Heart left ventricle (tissue), 16 donors: ENCODE measurements at places on chromosomes 6 and 20. TPM values are rescaled to one million over a fixed set of nuclear protein-coding genes. Genes with fewer than 3 reads are reported as not detected.

GRCh38 chr20:24503352-24503931 lies 34.0 kb downstream of the SYNDIG1 start:
- H3K36me3 ChIP-seq = no peaks in the 10 kb centered on the region
- H3K4me3 ChIP-seq = no peak overlapping the region
- peak overlapping the region; percentile 97 for H3K27ac ChIP-seq
- H3K27me3 ChIP-seq = no peaks in the 10 kb centered on the region
- peaks cover 29% of the 10 kb centered on the region for H3K4me1 ChIP-seq
- DNase-seq = peak; percentile 69

The MCM9 gene
- 8.5 TPM for total RNA-seq

DNA sequence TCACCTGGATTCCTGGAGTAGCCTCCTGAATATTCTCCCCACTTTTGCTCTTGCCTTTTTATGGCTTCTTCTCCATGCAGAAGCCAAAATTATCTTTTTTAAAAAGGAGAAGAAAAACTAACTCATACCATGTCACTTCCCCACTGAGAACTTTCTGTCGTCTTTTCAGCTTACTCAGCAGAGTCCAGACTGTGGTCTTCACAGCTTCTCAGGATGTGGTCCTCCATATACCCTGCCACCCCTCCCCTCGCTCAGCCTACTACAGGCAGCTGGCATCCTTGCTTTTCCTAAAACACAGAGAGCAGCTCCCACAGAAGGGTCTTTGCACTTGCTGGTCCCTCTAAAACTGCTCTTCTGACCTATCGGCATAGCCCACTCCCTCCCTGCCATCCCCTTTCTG lies 89.4 kb upstream of the ISM1 start:
- H3K27ac ChIP-seq = no peak overlapping the region
- H3K36me3 ChIP-seq = peaks cover 6% of the 10 kb centered on the region
- H3K27me3 ChIP-seq = no peaks in the 10 kb centered on the region
- no peak for DNase-seq
- no peaks in the 10 kb centered on the region for H3K4me1 ChIP-seq

- no peak for DNase-seq
- no peaks in the 10 kb centered on the region for H3K4me1 ChIP-seq
- no peaks in the 10 kb centered on the region for H3K36me3 ChIP-seq
- H3K4me3 ChIP-seq = no peak overlapping the region
Measured at GRCh38 chr6:134065706-134066105, 13.3 kb upstream of the SLC2A12 start.

DNA sequence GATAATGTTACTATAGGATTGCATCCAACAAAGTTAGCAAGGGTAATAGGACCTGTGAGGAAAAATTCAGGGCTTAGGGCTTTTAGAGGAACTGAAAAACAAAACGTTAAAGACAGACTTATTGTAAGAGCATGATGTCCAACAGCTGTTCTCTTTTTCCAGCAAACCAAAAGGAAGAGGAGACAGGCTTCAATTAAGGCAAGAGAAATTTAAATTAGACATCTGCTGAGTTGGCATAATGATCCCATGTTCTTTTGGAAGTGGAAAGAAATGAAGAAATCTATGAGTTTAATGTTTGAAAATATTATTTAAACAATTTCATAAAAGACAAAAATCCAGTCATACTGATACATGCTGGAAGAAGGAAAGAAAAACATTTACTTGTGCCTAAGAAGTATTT lies 95.7 kb upstream of the HMGCLL1 start:
- no peaks in the 10 kb centered on the region for H3K4me1 ChIP-seq
- H3K4me3 ChIP-seq = no peak overlapping the region
- no peak for DNase-seq

The COL21A1 gene
- 49.1 TPM for total RNA-seq

DNA sequence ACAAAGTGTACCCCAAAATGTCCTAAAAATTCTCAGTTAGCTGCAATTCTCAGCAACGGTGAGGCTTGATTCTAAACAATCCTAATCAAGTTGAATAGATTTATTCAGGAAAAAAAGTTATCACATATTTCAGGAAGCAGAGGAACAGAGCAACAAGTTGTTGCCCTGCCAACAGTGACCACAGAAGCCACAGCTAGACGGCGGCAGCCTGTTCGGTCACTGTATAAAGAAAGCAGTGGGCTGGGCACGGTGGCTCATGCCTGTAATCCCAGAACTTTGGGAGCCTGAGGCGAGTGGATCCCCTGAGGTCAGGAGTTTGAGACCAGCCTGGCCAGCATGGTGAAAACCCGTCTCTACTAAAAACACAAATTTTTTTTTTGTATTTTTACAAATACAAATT lies 171.2 kb upstream of the BMP5 start:
- H3K4me3 ChIP-seq = no peak overlapping the region
- no peaks in the 10 kb centered on the region for H3K36me3 ChIP-seq
- H3K27me3 ChIP-seq = no peaks in the 10 kb centered on the region
- H3K27ac ChIP-seq = no peak overlapping the region
- no peaks in the 10 kb centered on the region for H3K4me1 ChIP-seq
- DNase-seq = peak; percentile 29

The TUBB2B gene
- 1.1 TPM for total RNA-seq

DNA sequence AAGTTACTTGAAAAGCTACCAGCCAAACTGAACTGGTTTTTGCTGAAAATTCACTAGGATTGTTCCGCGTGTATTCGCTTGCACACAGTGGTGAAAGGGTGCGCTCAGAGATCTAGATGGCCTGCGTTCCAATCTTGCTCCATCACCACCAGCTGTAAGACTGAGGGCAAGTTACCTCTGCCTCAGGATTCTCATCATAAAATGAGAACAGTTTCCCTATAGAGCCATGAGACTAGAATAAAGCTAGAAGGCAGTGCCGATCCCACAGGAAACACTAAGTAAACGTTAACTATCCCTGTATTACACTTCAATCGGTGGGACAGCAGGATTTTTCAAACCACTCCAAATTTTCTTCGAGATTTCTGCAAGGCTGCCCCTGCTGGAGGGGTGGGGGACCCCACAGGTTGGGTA lies 838 bp downstream of the AHCY start:
- H3K4me3 ChIP-seq = peak overlapping the region; percentile 81
- peaks cover 7% of the 10 kb centered on the region for H3K4me1 ChIP-seq
- DNase-seq = no peak

DNA sequence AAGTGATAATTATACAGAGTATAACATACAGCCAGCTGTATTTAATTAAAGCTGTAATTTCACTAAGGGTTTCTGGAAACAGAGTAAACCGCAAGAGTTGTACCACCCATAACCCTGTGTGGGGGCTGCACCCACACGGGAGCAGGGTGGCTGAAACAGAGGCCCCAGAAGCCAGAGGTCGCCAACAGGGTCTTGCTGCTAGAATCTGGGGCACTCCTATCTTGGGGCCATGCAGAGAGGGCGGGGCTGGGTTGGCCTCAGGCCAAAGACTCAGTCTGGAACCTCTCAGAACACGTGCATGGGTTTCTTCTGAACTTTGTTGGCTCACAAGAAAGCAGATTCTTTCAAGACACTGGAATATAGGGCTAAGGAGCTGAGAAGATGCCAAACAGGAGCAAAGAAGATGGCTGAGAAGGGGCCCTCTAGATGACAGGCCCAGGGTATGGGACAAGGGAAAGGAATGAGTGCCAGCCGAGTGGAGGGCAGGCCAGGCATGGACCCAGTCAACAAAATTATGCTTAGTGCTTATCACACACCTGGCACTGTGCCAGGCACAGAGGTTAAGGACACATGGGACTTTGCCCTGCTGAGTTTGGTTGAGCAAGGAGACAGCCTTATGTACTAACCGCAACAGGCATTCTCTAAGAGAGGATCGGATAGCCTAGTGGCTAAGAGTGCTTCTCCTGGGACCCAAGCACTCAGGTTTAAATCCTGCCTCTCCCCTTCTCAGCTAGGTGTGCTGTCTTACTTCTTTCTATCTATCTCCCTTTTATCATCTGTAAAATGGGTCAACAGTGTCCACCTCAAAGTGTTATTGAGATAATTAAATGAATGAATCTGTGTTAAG lies 96.6 kb upstream of the FOXP4 start:
- no peak overlapping the region for H3K4me3 ChIP-seq
- no peak overlapping the region for H3K27ac ChIP-seq
- H3K4me1 ChIP-seq = peaks cover 33% of the 10 kb centered on the region
- H3K36me3 ChIP-seq = no peaks in the 10 kb centered on the region

- no peak overlapping the region for H3K4me3 ChIP-seq
- H3K36me3 ChIP-seq = no peaks in the 10 kb centered on the region
- DNase-seq = no peak
- H3K27ac ChIP-seq = no peak overlapping the region
- no peaks in the 10 kb centered on the region for H3K27me3 ChIP-seq
- no peaks in the 10 kb centered on the region for H3K4me1 ChIP-seq
Measured at GRCh38 chr6:19811397-19812079, 25.6 kb upstream of the ID4 start.
